Activated naive CD4-positive, alpha-beta T cell (primary cell): ENCODE measurements at places on chromosomes 1 and 21.

DNA sequence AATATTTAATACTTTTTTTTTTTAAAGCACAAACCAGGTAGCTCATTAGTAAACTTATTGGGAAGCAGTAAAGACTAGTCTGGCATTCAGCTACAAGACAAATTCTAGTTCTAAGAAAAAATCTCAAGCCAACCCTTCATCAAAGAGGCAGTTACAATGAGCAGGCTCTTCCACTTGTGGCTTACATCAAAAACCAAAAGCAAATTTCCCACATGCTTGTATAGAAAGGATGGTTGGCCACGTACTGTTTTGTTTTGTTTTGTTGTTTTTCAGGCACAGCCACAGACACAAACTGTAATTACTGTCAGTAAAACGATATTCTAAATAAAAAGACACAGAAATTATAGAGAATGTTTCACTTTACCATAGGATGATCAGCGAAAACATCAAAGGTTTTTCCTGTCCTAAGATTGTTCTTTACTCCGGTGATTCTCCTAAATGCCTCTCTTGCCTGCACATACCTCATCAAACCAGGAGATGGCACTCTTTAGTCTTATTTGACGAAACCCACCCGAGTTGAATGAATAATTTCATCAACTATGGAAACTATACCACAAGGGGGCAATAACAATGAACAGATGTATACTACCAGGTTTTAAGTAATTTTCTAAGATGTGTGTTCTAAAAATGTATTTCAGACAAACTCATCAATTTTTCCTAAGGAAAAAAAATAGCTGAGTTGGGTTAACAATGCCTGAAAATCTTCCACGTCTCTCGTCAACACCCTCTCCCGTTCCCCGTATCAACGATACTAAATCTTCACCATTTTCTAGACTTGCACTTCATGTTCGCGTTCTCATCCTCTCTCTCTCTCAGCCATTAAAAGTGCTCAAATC, 26.9 kb downstream of the RPL5 start:
- no peak for DNase-seq

DNA sequence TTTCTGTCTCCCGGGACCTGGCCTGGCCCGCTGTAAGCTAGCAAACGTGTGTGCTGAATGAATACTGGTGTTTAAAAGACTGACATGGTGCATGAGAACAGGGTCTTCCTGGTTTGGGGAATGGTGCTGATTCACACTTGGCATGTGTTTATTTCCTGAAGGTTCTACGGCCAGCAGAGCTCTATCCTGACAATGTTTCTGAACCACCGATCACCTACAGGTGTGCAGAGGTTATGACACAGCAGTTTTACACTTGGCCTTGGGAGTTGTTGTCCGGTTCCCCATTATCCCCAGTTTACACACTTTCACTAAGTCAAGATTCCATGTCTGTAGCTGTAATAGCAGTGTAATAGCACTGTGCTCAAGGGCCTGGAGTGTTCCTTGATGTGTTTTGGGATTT, 127.3 kb downstream of the ROR1 start:
- DNase-seq = no peak

- no peak for DNase-seq
Measured at GRCh38 chr1:54417123-54417522, 10.9 kb upstream of the SSBP3 start.

GRCh38 chr21:44611551-44611950, 328 bp upstream of the KRTAP10-8 start:
- DNase-seq = no peak

- no peak for DNase-seq
Measured at GRCh38 chr1:78333502-78333901, 157.3 kb upstream of the PTGFR start.
